Stimulated activated CD8-positive, alpha-beta memory T cell treated with anti-CD3 and anti-CD28 coated beads, Interleukin-12 subunit alpha, Interleukin-12 subunit beta, amount 100 ng/mL, for 4 hours (primary cell): ENCODE measurements at places on chromosomes 16 and 17.

DNA sequence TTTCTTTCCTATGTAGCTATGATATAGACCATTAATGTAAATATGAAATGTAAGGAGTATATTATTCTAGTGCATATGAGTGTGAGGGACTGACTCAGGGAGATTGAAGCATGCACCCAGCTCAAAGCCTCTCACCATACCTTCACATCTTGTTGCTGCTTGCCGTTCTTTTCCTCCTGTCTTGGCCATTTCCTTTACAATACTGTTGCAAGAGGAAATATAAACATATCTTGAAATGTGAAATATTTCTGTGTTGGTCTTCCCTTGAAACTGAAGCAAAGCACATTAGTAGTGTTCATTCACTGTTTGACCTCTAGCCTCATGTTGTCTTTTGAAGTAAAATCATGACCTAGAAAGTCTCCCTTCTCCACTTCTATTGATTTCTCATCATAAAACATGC lies 46.6 kb downstream of the PHKB start:
- DNase-seq = no peak

GRCh38 chr17:7217113-7217987 lies 2.3 kb downstream of the DLG4 start:
- DNase-seq = no peak

- DNase-seq = peak; percentile 66
Measured at GRCh38 chr17:77444984-77445759, 304.4 kb downstream of the SEC14L1 start.

GRCh38 chr17:55549140-55549539 lies 37.9 kb upstream of the SMIM36 start:
- no peak for DNase-seq

GRCh38 chr17:66612993-66613392 lies 221.9 kb upstream of the CACNG5 start:
- DNase-seq = no peak

DNA sequence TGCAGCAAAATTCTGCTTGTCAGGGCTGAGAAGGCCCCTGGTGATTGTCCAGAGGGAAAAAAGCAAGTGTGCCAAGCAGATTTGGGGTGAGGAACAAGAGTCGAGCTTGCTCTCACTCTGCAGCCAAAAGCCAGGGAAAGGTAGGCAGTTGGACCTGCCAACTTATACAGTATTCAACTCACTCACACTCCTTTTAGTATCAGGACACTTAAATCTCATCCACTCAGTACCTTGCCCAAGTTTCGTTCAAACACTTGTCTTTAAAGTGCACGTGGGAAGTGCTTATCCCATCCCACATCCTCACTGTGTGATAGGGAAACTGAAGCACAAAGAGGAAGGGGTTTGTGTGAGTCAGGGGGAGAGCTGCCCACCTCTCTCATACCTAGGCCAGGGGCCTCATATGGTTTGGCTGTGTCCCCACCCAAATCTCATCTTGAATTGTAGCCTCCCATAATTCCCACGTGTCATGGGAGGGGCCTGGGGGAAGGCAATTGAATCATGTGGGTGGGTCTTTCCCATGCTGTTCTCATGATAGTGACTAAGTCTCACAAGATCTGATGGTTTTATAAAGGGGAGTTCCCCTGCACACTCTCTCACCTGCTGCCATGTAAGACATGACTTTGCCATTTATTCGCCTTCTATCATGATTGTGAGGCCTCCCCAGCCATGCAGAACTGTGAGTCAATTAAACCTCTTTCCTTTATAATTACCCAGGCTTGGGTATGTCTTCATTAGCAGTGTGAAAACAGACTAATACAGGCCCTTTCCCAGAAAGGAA lies 25.6 kb upstream of the CES5A start:
- DNase-seq = no peak

- no peak for DNase-seq
Measured at GRCh38 chr16:65772134-65772732, 594.3 kb upstream of the CDH5 start.

DNA sequence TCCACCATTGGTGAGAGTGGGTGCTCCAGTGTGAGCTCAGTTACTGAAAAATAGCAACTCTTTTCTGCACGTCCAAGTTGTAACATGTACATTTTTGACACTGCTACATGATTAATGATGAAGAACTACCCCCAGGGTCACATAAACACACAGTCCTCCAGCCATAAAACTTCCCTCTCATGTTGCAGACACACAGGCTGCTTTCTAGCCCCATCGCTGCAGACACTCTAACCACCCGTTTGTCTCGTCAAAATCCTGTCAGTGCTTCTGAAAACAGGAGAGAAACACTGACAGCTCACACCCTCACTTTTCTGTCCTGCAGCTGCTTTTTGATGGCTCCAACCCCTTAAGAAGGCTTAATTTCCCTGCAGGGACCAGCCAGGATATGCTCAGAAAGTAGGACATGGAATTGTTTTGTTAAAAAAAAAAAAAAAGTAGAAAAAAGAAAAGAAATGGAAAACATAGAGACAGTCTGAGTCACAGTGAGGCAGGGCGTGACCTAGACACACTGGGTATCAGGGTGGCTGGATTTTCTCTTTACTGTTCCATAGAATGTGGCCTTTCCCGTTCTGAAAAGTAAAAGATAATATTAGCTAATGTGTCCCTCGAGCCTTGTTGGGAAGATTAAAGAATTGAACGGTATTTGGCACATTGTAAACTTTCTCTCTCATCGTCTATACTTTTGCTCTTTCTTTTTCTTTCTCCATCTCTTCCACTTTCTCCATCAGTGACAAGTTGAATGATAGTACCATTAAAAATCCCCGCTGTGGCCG lies 20.7 kb upstream of the CCL5 start:
- no peak for DNase-seq

DNA sequence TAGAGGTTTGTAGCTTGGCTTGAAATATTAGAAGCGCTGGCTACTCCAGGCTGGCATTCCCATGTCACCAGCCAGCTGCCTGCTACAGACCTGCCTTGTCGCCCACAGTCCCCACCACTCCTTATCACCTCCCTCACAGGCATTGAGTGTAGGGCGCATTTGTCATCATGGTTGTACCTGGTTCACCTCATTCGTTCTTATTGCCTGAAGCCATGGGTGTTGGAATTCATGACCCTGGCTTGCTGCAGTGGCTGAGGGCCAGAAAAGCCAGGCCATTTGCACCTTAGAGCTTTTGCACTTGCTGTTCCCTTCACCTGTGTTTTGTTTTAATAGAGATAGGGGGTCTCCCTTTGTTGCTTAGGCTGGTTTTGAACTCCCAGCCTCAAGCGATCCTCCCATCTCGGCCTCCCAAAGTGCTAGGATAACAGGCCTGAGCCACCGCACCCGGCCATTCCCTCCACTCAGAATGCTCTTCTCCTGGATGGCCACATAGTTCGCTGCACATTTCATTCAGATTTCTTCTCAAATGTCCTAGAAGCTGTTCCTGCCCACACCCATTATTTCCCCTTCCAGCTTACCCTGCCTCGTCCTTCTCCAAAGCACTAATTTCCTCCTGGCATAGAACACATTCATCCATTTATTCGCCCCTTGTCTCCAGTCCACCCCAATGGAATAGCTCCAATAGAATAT lies 97.6 kb downstream of the C16orf78 start:
- no peak for DNase-seq

- DNase-seq = peak; percentile 21
Measured at GRCh38 chr17:45050481-45051059, 862 bp downstream of the DCAKD start.

- no peak for DNase-seq
Measured at GRCh38 chr17:82972836-82973372, 106.5 kb upstream of the METRNL start.

DNA sequence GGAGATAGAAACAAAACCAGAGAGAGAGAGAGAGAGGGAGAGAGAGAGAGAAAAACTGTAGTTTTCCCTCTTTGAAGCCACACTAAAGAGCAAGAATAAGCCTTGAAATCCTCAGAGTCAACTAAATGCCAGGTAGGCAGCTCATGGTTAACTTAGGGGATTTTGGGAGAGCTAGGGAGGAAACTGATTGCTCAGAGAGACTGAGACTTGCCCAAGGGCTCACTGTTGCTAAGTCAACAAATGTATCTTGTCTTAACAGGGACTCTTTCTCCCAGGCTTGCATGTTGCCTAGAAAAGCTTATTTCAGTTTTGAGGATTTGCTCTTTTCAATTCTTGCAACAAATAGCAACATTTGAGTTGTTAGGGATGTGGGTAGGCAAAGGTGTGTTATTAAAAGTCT lies 4.5 kb upstream of the SLC5A11 start:
- no peak for DNase-seq

DNA sequence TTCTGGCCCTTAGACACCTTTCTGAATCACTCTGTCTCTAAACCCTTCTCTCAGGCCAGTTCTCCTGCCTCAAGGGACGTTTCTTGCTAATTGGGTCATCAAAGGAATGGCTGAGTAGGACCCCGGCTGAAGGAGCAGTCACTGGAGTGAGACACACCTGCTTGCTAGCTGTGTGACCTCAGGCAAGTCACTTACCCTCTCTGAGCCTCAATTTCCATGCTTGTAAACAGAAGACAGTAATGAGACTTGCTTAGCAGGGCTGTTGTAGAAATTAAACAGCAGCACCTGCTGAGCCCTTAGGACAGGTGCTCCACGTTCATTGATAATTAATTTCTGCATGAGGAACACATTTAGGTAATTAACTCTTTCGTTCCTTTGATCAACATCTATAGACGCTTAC lies 6.8 kb downstream of the CIBAR2 start:
- no peak for DNase-seq

GRCh38 chr17:7686222-7687071 lies 843 bp downstream of the TP53 start:
- DNase-seq = peak; percentile 65

DNA sequence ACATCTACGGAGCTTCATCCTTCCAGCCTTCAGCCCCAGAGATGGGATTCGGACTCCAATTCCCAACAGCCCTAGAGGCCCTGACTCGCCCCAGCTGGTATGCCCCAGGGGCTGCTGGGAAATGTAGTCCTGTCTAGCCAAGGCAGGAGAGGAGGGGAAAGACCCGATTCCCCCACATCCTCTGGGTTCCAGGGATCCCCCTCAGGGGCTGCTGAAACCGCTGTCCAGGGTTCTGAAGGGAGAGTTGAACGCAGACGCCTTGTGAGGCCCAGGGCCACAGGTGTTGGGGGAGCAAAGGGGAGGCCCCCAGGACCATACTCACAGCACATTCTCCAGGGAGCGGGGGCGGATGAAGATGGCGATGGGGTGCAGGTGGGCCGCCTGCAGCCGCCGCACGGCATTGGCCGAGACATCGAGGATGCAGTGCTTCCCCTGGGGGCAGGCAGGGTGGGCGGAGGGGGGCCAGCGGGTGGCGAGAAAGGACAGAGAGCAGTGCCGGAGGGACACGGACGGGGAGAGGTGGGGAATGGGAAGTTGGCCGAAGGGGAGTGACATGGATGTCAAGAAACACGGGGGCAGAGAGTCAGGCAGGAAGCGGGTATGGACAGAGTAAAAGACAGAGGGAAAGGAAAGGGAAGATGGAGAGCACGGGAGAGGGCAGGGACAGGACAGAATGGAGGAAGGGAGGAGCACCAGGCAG lies 12.6 kb upstream of the ASGR1 start:
- DNase-seq = no peak

DNA sequence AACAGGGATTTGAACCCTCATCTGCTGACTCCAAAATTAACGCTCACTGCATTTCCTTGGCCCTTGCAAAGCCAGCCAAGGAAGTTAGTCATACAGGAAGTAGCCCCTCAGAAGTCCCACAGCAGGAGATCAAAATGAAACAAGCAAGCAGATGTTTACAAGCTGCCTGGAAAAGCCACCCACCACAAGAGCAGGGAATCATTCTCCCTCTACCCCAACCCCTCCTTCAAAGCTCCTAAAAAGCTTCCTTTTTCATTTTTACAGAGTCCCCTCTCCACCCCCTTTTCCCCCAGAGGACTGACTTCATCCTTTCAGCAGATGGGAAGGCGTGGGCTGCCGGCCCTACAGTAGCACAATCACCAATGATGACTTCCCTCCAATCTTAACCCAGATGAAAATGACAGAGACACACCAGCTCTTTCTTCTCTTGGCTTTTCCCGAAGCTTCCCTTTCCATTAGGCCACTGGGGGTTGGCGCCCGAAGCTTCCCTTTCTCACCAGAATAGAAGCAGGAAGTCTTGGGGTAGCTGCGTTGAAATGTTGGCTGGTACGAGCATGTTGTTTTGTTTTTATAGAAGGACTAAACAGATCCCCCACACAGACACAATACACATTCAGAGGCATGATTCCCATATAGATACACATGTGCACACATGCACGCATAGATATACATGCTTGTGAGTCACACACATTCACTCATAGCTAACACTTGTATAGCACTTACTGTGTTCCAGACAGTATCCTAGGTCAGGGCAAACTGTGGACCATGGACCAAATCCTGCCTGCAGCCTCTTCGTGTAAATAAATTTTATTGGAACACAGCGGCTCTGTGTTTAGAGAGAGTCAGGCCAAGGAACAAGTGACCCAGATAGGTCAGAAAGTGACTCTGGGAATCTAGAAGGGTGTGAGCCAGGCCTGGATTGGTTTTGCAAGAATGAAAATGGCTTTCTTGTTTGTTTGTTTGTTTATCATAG lies 17.4 kb downstream of the ITPRIPL2 start:
- DNase-seq = no peak

- no peak for DNase-seq
Measured at GRCh38 chr16:70653406-70653805, 7.0 kb downstream of the IL34 start.

DNA sequence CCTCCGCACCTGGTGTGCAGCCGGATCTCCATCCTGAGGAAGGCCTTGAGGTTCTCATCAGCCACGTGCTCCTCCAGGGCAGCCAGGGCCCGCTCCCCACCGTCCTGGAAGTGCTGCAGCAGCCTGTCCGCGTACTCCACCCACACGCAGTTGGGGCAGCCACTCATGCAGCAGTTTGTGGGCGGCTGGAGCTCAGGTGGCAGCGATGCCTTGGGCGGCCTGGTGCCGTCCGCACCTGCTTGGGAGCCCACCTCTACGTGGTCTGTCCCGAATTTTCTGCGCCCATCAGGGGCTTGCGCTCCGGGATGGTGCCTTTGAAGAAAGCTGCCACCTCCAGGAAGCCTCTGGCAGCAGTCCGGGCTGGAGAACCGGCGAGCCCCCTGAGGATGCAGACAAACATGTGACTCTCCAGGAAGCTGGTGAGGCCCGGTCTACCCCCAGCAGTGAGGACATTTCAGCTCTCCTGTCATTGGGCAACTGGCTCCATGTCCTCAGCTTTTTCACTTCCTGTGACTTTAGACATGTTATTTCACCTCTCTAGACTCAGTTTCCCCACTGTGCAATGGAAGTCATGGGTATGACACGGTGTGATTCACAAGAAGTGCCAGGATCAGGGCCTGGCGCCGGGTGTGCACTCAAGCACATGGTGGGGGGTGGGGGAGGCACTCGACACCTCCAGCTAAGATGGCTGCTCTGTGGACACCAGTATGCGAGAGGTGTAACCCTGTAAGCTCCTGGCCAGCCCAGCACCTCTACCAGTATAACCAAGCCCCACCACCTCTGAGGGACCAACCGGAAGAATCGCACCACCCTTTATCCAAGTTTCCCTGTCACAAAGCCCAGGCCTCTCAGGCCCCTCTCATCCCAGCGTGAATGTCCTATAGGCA lies 957 bp downstream of the OXLD1 start:
- DNase-seq = peak; percentile 44
